ENCODE measurements at places on chromosomes 6 and 20.

DNA sequence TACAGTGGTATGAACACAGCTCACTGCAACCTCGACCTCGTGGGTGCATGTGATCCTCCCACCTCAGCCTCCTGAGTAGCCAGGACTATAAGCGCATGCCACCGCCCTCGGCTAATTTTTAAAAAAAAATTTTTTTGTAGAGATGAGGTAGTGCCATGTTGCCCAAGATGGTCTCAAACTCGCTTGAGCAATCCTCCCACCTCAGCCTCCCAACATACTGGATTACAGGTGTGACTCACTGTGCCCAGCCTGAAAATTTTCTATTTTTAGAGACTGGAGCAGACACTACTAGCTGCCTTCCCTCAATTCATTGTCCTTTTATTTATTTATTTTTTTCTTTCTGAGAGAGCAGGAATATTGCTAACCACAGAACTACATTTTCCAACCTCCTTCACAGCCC lies 20.3 kb upstream of the GTF3C6 start:
- no peak for DNase-seq

DNA sequence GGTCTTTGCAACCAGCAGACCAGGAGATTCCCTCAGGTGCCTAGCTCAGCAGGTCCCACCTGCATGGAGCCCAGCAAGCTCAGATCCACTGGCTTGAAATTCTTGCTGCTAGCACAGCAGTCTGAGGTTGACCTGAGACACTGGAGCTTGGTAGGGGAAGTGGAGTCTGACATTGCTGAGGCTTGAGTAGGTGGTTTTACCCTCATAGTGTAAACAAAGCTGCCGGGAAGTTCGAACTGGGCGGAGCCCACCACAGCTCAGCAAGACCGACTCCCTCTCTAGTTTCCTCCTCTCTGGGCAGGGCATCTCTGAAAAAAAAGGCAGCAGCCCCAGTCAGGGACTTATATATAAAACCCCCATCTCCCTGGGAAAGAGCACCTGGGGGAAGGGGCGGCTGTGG lies 34.3 kb downstream of the PRSS35 start:
- no peak for DNase-seq

- DNase-seq, result no peak
Observed at GRCh38 chr6:42226645-42227143, 9.0 kb upstream of the MRPS10 start.

DNA sequence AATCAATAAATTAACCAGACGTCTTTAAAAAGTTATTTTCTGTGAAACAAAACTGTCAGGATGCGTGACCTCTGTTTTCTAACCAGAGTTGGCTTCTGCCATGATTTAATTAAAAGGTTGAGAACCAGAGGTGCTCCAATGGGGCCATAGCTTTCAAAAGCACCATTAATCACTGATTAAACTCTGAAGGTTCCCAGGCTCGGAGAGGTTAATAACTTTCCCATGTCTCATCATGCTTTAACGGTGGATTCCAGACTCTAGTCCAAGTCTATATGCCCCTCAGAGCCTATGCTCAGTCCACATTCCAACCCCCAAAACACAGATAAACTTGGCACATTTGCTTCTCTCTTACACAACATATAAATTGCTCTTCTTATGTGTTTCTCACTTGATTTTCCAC lies 95.5 kb downstream of the SNAP91 start:
- DNase-seq, result no peak

- DNase-seq, result peak; percentile 30
Observed at GRCh38 chr6:41208439-41209106, 7.6 kb upstream of the TREML2 start.

DNA sequence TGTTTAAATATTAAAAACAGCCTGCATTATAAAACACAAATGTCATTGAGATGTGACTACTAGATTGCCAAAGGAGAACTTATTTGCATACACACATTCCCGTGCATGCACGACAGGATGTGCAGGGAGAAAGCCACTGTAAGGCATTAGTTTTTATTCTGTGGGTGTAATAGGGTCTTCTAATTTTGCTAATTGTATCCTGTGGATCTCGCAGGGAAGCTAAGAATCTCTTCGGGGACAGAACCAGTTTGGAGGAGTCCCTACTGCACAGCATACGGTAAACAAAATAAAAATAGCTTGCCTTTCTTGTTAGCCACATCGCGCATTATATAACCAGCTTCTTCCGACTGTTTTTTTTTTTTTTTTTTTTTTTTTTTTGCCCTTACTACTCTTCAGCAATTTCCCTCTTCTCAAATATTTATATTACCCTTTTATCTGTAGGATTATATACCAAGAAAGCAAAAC lies 2.0 kb downstream of the ATXN1 start:
- DNase-seq, result no peak

DNA sequence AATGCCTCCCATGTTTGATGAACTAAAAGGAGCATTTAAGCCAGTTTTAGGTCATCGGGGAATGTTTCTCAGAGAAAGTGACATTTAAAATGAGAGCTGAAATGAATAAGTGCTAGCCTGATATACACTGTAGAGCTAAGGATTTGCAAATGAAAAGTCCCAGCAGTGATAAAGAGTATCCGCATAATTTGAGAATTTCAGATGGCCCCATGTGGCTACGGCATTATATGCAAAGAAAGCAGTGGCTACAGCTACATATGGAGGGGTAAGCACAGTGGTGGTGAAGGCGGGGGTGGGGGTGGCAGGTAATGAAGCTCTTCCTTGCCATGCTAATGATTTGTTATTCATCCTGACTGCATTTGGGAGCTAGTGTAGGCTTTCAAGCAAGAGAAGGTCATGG lies 371.3 kb downstream of the ARHGAP18 start:
- no peak for DNase-seq

- no peak for DNase-seq
Observed at GRCh38 chr6:3316331-3316730, 57.6 kb downstream of the PSMG4 start.

DNA sequence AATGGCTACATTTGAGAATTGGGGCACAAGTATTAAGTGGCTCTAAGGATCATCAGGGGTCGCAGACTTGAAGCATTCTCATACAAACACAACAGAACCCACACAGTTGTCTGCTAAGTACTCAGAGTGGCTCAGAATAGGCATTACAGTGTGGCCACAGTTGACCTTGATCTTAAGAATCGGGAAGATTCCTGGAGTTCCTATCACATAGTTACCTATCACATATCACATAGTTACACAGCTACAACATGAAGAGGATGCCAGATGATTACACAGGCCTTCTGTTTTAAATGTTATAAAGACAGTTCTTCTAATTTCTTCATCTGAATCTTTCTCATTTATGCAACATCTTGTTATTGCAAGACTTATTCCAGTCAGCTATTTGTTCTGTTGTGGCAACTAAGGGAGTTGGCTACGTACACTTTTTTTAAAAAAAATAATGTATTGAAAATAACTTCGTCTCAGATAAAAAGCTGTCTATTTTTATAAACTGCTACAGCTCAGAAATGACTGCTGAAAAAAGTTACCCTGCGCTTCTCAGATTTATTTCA lies 129.0 kb downstream of the REV3L start:
- no peak for DNase-seq

DNA sequence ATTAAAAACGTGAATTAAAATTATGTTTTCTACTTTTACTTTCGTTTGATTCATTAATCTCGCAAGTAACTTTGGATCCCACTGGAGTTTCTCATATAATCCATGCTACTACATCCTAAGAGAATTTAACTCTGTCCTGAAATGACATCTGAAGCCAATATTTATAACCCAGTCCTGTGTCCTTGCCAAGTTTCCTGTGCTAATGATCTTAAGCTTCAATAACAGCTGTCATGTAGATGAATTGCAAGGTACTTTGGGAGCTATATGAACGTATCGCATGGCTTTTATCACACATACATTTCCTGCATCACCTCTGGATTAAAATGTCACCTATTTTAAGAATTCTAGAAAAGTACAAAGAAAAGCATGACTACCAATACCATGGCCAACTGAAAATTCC lies 833.8 kb upstream of the CITED2 start:
- DNase-seq, result no peak

DNA sequence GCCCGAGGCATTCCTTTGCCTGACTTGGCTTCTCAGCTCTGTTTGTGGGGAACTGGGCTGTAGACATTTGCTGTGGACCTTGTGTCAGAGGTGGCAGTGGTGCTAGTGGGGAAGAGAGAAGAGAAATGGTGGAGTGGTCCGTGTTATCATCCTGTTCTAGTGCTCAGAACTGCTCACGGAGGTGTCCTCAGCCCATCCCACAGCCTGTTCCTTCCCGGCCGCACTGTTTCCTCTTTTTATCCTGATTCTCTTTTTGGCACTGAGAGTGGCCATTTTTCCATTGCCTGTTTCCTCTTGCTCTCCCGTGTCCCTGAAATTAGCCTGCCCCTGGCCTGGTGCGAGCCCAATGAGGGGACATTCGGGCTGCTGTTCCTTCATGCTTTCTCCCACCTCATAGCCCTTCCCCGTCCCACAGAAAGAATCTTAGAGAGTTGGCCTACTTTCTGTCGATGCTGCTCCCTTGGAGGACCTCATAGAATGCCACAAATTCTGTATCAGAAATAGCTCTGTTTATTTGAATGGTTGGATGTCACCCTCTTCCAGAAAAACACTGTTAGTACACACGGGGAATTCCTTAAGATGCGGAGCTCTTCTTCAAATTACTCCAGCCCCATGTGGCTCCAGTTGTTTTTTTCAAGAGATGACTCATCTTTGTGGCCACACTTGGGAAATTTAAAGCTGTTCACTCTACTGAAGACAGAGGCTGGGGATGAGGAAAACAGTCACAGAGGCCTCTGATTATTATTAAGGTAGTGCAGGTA lies 26.1 kb downstream of the FARS2 start:
- DNase-seq, result no peak

GRCh38 chr6:54621285-54621684 lies 225.3 kb upstream of the FAM83B start:
- no peak for DNase-seq

DNA sequence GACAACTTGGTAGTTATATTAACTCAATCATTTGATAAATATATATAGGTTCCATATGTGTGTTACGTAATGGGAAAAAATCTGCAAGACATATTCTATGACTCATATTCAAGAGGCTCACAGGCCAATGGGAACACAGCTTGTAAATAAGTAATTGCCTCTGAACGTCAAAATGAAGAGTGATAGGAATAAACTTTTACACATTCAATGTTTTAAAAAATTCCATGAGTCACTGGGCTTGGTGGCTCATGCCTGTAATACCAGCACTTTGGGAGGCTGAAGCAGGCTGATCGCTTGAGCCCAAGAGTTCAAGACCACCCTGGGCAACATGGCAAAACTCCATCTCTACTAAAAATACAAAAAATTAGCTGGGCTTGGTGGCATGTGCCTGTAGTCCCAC lies 209.4 kb upstream of the MCHR2 start:
- no peak for DNase-seq

- no peak for DNase-seq
Observed at GRCh38 chr6:133749427-133749826, 139.5 kb upstream of the TCF21 start.

GRCh38 chr20:39941245-39941644 lies 747.8 kb downstream of the MAFB start:
- no peak for DNase-seq

DNA sequence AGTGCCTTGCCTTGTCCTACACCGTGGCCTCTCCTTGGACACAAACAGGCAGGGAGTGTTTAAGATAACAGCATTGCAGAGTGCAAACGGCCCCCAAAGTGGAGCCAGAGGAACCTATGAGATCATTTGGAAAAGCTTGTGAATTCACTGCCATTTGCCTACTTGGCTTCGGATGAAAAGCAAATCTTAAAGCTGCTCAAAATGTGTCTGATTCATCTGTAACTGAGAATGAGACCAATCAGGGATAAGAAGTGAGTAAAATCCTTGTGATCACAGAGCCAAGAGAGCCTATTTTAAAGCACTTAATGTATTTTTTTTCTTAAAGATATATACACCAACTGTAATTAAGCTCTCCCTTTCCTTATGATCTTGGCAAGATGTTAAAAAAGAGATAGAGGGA lies 65.7 kb upstream of the BACH2 start:
- peak; percentile 69 for DNase-seq

DNA sequence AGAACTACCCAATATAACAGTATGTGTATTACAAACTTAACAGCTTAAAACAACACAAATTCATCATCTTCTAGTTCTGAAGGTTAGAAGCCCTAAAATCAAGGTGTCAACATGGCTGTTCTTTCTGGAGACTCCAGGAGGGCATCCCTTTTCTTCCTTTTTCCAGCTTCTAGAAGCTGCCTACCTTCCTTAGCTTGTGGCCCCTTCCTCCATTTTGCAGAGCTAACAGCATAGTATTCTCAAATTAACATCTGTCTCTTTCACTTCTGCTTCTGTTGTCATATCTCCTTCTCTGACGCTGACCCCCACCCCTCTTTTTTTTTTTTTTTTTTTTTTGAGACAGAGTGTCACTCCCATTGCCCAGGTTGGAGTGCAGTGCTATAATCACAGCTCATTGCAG lies 52.8 kb upstream of the AKIRIN2 start:
- no peak for DNase-seq

GRCh38 chr20:57826666-57827287 lies 117.0 kb upstream of the PMEPA1 start:
- DNase-seq, result no peak

GRCh38 chr20:23048283-23049200 lies 930 bp downstream of the THBD start:
- peak; percentile 69 for DNase-seq

GRCh38 chr20:46823271-46823751 lies 71.3 kb upstream of the EYA2 start:
- no peak for DNase-seq

DNA sequence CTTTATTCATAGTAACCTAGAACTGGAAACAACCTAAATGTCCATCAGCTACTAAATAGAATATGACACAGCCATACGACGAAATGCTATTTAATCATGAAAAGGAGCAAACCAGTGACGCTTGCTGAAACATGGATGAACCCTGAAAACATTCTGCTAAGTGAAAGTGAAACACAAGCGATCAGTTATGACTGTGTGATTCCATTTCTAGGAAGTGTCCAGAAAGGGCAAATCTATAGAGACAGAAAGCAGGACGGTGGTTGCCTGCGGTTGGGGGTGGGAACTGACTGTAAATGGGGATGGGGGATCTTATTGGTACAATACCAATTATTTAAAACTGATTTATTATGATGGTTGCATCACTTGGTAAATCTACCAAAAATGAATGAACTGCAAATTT lies 126.8 kb downstream of the IPCEF1 start:
- no peak for DNase-seq

DNA sequence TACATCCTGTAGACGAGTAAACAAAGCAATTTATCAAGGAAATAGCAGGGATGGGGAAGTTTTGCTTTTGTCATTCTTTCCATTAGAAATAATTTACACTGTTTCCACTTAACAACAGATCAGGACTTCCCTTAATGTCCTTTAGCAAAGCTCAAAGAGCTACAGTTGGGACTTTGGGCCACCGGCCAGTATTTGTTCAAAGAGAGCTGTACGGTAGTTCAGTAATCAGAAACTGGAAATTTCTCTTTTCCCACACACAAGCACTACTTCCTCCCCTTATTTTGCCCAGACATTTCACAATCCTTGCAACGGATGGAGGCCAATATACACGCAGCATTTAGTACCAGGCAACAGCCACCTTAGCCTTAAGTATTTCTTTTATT lies 12.1 kb upstream of the HINT3 start:
- peak; percentile 80 for DNase-seq

Data from right atrium auricular region (tissue), 2 donors.